ENCODE measurements at places on chromosomes 4 and X. TPM values are rescaled to one million over a fixed set of nuclear protein-coding genes. Genes with fewer than 3 reads are reported as not detected.

The GAGE2A gene
- not detected for polyA plus RNA-seq

DNA sequence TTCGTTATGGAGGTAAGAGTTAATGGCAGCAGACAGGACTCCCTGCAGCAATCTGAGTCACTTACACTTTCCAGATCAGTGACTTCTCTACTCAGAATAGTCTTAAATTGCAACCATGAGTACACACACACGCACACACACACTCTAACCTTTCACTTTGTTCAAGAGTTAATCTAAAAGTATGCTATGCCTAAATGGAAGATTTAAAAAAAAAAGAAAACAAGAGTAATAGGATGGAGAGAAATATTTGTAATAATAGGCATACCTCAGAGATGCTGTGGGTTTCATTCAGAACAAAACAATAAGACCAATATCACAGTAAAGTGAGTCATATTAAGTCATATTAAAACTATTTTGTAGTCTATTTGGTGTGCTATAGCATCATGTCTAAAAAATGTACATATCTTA lies 969.1 kb upstream of the PCDH10 start:
- no peak for DNase-seq

DNA sequence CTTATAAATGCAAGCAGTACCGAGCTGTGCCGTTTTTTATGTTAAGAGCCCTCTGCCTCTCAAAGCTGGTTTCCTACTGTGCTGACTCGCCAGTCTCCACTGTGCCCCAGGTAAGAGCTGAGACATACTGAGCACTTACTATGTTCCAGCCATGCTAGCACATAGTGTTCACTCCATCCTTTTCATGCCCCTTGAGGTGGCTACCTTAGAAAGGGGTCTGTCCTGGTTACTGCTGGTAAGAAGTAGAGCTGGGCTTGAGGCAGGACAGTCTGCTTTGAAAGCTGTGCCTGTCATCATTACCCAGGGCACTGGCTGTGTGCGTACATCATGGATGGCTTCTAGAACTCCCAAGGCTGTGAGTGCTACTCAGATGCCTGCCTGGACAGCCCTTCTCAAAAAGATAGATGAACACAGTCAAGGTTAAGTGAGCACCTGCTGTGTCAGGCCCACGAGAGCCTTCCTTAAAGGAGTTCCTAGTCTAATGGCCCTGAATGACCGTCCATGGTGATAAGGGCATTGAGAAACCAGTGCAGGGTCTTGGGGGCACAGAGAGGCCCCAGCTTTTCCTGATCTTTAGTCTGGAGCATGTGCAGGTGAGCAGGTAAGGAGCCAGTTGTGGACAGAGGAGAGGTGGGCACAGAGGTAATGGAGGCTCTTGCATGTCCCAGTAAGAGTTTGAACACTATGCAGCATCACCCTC lies 1.6 kb downstream of the STK32B start:
- no peak for DNase-seq

- DNase-seq, result no peak
These were observed 36.0 kb downstream of the MAML3 start for GRCh38 chr4:140117947-140118346.

GRCh38 chr4:113499696-113500095 lies 261.8 kb downstream of the CAMK2D start:
- DNase-seq, result no peak

DNA sequence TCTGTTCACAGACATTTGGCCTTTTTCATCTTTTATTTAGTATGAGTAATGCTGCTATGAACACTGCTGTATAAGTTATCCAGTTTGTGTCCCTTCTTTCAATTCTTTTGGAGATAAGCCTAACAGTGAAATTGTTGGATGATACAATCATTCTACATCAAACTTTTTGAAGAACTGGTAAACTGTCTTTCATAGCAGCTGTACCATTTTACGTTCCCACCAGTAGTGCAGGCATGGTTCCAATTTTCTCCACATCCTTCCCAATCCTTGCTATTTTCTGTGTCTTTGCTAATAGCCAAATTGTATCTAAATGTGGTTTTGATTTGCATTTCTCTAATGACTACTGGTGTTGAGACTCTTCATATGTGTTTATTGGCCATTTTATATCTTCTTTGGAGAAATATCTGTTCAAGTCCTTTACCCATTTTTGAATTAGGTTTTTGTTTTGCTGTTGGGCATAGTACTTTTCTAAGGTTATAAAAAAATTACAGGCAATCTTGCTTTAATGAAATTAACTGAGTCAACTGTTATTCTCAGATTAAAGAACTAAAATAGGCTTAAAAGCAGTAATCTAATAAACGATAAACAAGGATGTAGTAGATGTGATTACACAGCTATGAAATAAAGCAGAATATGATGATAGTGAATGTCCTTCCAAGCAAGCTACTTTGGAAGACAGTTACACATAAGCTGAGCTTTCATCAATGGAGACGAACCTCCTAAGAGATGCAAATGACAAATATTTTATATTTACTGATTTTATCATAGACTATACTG lies 57.2 kb downstream of the FBXW7 start:
- no peak for DNase-seq

DNA sequence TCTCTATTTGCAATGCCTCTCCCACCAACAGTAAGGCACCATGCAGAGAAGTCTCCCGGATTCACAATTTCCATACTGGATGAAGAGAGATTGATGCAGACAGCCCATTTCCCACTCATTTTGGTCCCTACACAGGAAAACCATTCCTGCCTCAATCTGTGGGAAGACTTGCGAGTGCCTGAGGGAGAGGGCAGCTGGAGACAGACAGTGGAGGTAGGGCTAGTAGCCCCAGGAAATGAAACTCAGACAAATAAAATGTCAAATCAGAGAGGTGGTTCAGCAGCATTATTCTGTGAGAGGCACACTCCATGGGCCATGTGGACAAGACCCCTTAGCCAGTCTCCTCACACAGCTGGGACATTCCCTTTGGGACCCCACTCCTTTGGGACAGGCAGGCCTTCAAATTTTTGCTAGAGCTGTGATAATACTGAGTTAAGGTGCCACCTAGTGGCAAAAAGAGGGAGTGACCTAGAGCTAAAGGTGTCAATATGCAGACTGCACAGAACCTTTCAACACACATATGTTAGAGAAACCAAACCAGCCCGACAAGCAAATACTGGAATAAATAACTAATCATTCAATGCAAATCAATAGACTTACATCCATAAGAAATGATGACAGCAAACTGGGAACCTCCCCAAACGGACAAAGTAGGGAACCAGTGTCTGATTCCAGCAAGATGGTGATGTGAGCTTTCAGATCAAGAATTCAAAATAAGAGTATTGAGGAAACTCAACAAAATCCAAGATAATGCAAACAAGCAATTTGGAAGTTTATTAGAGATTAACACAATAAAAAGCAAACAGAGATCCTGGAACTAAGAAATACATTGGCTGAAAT lies 1865.3 kb upstream of the AGA start:
- no peak for DNase-seq

DNA sequence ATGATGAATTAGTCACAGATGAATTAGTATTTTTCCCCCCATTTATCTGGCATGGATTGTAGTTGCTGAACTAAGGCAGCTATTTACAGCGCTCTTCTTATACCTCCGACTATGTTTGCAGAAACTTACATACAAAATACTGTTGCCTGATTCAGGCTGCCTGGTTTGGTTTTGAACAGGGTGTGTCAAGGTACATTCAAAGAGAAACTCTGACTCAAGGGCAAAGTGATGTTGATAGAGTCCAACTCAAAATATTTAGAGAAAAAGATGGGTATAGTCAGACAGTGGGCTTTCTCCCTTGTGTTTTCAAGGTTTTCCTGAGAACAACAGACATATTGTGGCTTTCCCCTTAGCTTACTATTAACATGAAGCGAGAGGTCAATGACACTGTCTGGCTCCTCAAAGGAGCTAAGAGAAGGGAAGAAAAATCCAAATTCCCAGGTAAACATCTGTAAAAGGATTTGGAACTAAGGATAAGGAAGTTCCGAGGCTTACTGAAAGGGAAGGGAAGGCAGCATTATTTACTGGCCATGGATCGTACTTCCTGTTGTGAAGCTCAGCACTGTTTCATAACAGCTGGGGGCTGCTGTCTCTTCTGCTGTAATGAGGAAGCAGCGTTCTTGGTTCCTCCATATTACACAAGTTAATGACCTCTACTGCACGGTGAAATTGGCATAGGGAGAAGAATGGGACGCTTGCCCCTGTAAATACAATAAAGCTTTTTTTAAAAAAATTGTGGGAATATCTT lies 30.9 kb downstream of the FAM9C start:
- DNase-seq, result no peak

GRCh38 chrX:23883737-23884354 lies 23.9 kb downstream of the APOO start:
- no peak for DNase-seq

- no peak for DNase-seq
These were observed 57.7 kb downstream of the NEIL3 start for GRCh38 chr4:177367336-177367735.

The DKC1 gene
- polyA plus RNA-seq, result 63.5 TPM

Measured in right renal cortex interstitium (tissue), 3 donors.